NCI-H1930 (cell line): ENCODE measurements at places on chromosomes 3 and 15.

- DNase-seq: no peak
Measured at GRCh38 chr15:89848970-89849292, 34.3 kb upstream of the ANPEP start.

GRCh38 chr3:143450632-143451031, 331.1 kb downstream of the CHST2 start:
- no peak for DNase-seq

GRCh38 chr3:184741259-184741556, 29.3 kb upstream of the MAGEF1 start:
- DNase-seq: no peak

DNA sequence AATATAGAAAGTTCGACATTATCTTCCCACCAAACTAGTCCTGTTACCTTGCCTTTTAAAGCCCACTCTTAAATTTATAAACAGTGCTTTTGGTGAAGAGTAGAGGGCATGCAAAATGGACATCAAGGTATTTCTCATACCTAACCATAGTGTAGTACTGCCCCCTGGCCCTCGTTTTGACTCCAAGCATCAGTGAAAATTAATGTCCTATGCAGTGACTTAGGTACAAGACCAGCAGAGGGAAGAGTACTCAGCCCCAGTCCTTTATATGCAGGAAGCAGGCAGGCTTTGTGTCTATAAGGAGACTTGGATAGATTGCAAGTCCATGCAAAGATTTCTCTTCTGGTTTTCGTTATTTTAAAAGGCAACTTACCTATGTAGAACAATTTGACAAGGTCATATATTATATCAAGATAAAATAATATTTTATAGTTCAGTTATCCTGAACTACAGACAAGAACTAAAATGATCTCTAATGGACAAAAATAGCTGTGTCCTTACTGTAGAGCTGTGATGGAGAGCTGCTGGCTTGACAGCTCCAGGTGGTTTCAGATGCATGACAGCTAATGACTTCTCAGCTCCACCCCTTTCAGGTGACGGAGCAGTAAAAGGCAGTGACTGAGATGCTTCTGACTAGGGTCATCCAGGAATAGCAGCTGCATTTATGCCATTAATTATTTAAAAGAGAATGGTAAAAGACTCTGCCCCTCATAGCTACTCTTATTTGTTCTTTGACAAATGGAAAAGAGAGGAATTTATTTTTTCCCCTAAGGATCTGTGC, 646.1 kb downstream of the SQOR start:
- peak; percentile 18 for DNase-seq

DNA sequence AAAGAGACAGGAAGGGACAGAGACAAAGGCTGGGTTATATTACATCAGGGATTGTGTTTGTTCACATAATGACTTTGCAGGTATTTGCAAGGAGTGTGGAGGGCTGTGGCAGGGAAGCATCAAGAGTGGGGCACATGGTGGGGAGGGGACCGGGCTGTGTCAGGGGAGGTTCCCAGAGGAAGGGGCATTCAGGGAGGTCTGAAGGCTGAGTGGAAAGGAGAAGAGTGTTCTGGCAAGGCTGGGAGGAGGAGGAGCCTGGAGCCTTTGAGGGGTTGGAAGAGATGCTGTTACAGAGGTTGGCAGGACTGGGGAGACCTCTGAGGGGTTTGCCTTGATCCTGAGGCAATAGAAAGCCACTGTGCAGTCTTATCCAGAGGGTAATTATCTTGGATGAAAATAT, 49.4 kb downstream of the EXOG start:
- no peak for DNase-seq

GRCh38 chr15:54014067-54014655, 35.9 kb downstream of the UNC13C start:
- no peak for DNase-seq

DNA sequence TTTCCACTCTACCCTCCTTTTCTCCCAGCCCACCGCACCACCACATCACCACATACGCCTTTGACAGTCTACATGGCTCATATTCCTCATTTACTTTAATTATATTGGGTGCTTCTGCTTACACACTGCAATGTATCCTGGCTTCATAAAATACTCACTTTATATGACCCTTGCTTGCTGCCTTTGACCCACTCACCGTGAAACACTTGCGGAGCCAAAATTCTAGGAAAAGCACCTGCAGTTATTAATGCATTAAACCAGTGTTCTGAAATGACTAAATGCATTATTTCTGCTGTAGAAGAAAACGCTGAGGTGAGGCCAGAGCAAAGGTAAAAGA, 217.5 kb upstream of the ICE2 start:
- no peak for DNase-seq

GRCh38 chr15:61216519-61216918, 12.6 kb downstream of the RORA start:
- DNase-seq: no peak

GRCh38 chr3:176510097-176510496, 687.2 kb downstream of the TBL1XR1 start:
- DNase-seq: no peak

- DNase-seq: no peak
Measured at GRCh38 chr3:38835939-38836338, 19.9 kb upstream of the SCN10A start.

GRCh38 chr3:16468002-16468335, 45.5 kb downstream of the RFTN1 start:
- DNase-seq: no peak

DNA sequence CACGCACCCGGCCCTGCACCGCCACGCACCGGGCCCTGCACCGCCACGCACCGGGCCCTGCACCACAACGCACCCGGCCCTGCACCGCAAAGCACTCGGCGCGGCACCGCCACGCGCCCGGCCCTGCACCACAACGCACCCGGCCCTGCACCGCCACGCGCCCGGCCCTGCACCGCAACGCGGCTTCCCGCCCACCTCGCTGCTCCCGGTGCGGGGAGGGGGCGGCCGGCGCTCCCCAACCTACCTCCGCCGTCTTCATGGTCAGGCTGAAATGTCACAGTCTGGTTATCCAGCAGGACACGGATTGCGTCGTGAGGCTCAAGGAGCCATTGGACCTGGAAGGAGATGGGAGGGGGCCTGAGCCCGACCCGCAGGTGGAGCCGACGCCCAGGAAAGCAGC, 41.8 kb downstream of the MUC20 start:
- DNase-seq: no peak

GRCh38 chr3:129371041-129371826, 57.2 kb downstream of the EFCAB12 start:
- no peak for DNase-seq

GRCh38 chr3:120705884-120706582, 24.0 kb upstream of the HGD start:
- no peak for DNase-seq

DNA sequence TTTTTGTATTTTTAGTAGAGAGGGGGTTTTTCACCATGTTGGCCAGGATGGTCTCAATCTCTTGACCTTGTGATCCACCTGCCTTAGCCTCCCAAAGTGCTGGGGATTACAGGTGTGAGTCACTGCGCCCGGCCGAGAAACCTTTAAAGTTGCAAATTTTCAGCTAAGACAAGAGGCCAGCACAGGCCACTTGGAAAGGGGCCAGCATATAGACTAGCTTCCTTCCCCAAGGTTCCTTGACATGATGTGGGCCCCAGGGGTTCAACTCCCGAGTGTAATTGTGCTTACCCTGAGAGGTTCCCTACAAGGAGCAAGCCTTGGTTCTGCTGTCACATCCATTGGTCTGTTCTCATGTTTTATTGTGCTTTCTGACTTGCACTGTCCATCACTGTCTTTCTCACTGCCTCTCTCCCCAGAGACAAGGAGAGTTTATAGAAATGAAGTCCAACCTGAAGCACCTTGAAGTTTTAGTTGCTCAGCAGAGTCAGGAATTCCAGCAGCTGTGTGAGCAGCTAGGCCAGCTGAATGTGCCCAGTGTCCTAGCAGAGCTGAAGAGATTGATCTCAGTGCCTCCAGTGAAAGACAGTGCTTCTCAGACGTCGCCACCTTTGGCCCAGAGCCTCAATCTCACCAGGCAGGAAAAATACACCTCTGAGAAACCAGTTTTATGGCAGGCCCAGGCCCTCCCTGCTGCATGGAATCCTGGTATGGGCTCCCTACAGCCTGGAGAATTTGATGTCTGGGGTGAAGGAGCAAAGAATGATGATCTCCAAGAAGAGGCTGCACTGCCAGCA, 21.1 kb downstream of the C3orf62 start:
- no peak for DNase-seq

- DNase-seq: no peak
Measured at GRCh38 chr3:14925729-14926591, 21.4 kb upstream of the NR2C2 start.

DNA sequence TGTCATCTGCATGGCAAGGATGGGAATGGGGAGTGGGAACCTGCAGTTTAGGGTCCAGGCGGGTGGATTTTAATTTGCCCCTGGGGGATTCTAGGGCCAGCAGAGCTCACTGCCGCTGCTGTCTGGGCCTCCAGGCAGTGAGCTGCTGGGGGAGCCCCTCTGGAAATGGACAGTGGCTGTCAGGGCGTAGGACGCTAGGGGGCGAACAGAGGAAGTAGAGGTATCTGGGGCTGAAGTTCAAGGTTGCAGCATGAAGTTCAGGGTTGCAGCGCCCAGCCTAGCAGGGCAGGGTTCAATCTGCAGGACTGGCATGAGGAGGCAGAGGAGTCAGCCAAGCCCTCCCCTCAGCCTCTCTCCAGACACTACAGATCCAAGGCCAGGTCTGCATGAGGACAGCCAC, 49.5 kb downstream of the APBA2 start:
- no peak for DNase-seq

GRCh38 chr15:36645106-36645505, 65.7 kb downstream of the CDIN1 start:
- DNase-seq: no peak

DNA sequence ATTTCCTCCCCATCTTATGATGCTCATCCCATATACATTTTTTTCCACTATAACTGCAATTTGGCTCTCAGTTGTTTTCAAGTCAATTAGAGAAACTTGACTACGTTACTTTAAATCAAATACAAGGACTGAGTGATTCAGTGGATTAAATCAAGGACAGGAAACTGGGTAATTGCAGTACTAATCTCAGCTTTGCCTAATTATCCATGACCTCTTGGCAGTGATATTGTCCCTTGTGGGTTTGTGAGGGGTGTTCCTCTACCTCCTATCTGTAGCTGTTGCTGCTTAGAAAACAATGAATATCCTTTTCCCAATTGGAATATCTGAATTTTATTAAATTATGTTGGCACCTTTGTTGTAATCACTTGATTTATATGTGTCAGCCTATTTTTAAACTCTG, 79.4 kb downstream of the ZPLD1 start:
- no peak for DNase-seq

DNA sequence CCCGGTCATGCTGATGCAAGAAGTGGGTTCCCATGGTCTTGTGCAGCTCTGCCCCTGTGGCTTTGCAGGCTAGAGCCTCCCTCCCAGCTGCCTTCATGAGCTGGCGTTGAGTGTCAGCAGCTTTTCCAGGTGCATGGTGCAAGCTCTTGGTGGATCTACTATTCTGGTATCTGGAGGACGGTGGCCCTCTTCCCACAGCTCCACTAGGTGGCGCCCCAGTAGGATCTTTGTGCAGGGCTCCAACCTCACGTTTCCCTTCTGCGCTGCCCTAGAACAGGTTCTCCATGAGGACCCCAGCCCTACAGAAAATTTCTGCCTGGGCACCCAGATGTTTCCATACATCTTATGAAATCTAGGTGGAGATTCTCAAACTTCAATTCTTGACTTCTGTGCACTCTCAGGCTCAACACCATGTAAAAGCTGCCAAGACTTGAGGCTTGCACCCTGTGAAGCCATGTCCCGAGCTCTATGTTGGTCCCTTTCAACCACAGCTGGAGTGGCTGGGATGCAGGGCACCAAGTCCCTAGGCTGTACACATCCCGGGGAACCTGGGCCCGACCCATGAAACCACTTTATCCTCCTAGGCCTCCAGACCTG, 238.4 kb upstream of the MDFIC2 start:
- peak; percentile 13 for DNase-seq

- DNase-seq: no peak
Measured at GRCh38 chr3:197709135-197709534, 27.6 kb downstream of the RUBCN start.

GRCh38 chr3:160616311-160616710, 50.9 kb upstream of the KPNA4 start:
- no peak for DNase-seq

- no peak for DNase-seq
Measured at GRCh38 chr3:100033903-100034471, 80.3 kb downstream of the FILIP1L start.

DNA sequence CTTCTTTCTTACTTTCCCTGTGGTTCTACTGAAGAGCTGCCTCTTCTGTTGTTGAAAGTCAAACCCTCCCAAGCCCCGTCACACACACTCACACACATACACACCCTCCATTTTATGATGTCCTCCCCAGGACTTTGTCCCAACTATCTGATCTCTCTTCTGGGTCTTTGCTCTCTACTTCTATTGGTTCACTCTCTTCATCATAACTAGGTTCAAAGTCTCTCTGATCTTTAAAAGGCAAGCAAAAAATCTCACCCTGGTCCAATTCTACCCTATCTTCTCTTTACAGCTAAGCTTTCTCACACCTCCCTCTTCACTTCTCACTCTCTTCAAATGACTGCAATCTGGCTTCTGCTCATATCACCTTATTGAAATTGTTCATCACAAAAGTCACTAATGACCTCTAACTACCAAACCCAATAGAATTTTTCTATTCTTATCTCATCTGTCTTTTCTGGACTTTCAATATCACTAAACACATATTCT, 34.8 kb downstream of the LRRFIP2 start:
- DNase-seq: no peak

DNA sequence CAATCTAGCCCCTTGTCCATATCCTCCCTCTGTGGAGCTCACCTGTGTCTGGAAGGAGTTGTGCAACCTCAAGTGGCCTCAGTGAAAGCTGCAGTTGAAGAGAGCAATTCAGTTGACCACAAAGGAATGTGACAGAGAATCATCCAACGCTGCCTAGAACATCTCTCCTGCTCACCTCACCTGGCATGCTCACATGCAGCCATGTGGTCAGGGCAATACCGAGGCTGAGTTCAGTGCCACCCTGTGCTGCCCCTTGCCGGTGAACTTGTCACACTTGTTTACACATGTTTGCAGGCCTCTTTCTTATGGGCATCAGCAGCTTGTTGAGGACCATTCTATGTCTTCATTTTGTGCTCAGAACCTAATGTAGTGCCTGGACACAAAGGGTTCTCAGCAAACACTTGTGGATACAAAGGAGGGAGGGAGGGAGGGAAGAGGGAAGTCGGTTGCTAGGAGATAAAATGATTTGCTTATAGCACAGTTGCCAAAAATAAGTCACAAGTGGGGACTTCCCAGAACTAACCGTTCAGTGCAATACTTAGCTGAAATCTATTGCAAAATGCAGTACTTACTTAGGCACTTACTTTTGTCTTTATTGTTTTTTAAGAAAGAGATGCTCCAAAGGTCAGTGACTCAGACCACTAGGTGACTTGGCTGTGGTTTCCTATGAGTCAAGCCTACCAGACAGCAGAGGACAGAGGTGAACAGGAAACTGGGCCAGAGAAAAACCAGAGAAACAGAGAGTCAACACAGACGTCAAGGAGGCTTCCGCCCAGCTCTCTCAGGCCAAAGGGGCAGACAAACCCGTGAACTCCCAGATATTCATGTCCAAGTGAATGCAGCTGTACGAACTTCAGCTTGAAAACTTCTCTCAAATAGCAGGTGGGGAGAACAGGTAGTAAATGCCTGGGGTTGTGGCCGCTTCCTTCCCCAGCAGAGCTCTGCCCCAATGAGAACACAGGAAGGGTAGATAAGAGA, 227.8 kb upstream of the CTNNB1 start:
- no peak for DNase-seq
